ENCODE measurements at places on chromosomes 13 and 19.

- no peak for DNase-seq
Measured at GRCh38 chr19:3536429-3537100, 2.4 kb upstream of the TEKTIP1 start.

DNA sequence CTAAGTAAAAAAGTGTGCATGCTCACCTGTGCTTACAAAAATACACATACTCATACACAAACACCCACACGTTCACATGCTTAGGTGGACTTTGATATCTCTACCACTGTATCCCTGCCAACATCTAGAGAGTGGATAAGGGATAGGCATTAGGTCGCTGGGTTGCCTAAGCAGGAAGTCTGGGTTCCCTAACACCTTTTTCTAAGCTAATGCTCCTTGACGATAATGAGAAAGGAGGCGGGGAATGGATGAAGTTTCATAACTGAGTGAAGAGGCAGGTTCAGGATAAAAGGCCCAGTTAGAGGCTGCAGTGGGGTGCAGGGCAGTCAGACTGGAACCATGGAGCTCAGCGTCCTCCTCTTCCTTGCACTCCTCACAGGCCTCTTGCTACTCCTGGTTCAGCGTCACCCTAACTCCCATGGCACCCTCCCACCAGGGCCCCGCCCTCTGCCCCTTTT, 41.9 kb upstream of the CYP2A7 start:
- no peak for DNase-seq

DNA sequence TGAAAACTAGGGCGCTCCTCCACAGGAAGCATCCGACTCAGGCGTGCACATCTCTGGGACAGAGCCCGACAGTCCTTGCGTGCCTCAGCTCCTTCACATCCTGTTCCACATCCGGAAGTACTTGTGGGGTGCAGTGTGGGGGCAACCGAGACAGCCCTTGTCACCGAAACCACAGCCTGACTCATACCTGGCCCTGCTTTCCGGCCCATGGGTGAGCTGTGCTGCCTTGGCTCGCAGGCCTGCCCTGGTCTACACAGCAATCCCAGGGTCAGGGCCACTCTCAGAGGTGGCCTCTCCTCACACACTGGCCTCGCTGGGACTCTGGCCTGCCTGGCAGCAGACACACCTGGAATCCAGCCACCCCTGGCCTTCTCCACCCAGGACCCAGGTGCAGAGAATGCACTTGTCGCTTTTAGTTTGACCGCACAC, 100.4 kb downstream of the STK24 start:
- peak; percentile 87 for DNase-seq

GRCh38 chr19:17751103-17751911, at the start of gene FCHO1:
FCHO1 (plus strand) TSS chr19:17751477; CDS start chr19:17755165, 3,688 bp downstream.
- DNase-seq, result no peak

- no peak for DNase-seq
Measured at GRCh38 chr19:29812080-29812880, 489 bp downstream of the CCNE1 start.
